ENCODE measurements at places on chromosomes 2 and 18.

DNA sequence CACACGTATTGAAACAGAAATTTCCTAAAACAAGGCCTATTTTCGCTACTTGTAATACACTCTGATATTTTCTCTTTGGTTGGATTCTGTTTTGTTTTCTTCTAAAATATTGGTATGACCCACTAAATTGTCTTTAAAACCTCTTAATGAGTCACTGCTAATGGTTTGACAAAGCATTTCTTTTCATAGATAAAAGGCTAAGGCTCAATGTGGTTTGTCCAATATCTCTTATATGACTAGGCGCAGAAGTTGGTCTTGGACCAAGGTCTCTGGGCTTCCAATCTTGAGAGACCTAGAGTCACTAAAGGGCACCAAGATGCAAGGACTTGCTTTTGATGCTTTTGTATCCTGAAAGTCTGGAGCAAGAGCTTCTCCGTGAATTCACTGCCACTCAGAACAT, 498.2 kb upstream of the TCF4 start:
- no peak for DNase-seq

GRCh38 chr2:11329776-11330175, 14.7 kb downstream of the ROCK2 start:
- no peak for DNase-seq

- no peak for DNase-seq
Measured at GRCh38 chr2:128091726-128092080, 703 bp downstream of the UGGT1 start.

DNA sequence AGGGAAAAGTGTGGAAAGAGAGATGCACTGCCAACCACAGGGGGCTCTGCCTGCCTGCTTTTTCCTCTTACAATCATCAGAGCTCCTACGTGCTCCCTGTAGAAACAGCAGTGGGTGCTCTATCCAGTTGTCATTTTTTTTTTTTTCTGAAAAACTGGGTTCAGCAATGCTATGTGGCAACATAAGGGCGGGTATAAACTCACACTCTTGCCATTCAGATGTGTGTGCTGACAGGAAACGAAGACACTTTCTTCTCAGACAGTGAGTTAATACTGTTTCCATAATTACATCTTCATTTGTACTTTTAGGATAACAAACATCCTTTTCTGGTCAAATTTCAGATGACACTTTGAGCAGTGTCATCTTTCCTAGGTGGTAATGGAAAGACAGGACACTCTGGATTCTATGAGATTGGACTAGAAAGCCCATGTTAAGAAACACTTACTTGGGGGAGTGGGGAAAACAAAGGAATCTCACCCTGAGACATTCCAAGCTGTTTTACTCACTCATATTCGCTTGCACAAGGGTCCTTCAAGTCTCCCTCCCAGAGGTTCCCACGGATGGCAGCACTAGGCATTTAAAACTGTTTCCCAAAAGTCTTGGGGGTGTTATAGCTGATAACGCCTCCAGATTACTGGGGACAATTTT, 41.3 kb downstream of the CCDC93 start:
- DNase-seq: no peak

DNA sequence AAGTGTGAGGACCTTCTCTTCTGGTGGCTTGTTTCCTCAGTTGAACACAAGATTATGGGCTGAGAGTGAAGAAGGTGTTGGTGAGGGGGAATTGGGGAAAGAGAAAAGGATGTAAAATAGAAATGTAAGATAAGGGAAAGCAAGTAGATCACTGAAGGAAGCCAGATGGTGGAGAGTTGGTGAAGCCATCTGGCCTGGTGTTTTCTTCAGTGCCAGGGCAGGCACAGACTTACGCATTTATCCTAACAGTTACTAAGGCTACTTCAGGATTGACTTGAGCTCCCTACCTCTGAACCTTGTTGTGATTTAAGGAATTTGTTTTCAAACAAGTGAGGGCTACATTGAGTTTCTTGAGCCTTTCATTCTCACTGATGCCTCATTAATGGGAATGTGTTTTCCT, 113.8 kb downstream of the GALNT1 start:
- no peak for DNase-seq

GRCh38 chr2:187215532-187216240, 232.4 kb downstream of the CALCRL start:
- DNase-seq: no peak

DNA sequence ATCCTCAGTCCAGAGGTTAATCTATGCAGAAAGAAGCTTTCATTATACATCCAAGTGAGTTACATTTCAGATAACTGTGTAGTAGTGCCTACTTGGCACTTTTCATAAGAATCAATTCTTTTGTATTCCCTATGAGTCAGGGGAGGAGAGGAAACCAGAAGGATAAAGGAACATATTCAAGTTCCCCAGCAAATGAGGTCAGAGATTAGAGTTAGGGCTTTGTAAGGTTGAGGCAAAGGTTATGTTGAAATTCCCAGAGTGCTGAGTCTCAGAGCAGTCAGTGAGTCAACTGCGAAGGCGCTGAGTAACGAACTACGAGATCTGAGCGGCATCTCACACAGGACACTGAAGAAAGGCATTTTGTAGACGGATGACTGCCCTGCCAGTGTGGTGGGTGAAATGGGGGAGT, 25.1 kb upstream of the ME2 start:
- DNase-seq: no peak

GRCh38 chr2:163621445-163622004, 114.3 kb downstream of the FIGN start:
- DNase-seq: no peak

DNA sequence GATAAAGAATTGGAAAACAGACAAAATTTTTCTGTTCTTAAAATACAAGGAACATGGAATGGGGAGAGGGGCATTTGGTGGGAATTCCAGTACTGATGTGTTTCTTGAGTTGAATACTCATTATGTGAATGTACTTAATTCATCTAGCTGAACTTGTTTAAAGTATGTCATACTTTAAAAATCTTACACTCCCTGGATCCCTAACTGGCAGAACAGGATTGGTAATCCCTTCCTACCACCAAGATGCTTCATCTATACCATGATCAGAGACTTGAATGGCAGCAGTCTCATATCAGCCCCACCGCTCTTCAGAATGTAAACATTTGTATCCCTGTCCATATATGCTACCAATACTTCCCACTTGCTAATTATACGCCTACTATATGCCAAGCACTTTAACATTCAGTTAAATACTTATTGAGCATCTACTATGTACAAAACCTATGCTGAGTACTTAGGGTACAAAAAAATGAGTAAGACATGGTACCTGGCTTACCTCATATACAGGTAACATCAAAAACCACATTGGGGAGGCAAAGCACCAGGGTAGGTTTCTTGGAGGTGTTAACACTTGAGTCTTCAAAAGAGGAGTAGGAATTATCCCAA, 5.3 kb downstream of the MEMO1 start:
- no peak for DNase-seq

- DNase-seq: no peak
Measured at GRCh38 chr2:28094739-28095138, 204.2 kb downstream of the BABAM2 start.

DNA sequence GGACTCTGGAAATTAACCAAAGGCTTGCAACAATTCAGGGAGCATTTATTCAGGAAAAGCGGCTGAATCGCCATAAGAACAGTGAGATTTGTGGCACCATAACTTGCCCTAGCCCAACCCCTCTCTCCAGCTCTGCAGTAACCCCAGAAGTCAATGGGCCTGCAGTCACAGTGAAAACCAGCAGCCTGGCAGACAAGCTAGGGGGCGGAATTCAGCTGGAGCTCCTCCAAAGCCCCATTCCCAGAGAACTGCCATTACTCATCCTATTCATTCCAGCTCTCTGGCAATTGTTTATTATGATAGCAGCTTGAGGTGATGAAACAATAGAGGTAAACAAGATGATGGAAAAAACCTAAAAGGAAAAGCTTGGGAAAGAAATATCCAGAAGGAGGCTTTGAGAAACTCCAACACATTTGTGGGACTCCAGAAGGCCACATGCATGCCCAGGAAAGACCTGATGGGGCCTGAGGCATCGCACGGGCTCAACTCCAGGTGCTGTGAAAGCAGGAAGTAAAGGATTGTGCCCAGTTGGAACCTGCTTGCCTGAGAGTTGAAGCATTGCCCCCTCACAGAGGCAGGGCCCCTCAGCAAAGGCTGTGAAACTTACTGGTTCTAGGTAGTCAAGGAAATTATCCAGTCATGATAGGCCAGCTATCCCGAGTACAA, 126.7 kb downstream of the TWIST2 start:
- no peak for DNase-seq

DNA sequence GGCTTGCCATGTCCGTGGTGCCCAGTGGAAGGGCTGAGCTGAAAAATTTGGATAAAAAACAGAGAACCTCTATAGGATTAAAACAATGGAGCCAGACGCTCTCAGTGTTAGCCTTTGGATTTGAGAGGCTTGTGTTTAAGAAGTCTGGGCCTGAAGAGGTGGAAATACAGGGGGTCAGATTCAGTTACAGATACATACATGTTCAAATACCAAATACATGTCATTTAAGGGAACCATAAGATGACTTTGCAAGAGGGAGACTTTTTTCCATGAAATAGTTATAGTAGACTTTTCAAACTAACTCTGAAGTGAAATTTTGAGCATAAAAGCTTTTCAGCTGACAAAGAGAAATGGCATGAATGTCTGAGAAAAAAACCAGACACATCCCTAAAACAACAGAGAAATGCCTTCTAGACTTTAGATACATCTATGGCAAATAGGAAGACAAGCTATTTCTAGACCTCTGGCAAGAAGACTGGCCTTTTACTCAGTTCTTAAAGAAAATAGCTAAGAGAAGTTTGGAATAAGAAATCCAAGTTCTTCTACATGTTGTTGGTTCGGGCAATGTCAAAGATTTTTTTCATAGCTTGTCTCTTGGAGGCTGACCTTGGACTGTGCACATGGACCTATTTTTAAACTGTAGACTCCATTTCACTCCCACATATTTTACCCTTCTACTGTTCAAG, 112.9 kb downstream of the LTBP1 start:
- DNase-seq: no peak

- DNase-seq: no peak
Measured at GRCh38 chr18:22045221-22045918, 124.0 kb upstream of the GATA6 start.

- DNase-seq: no peak
Measured at GRCh38 chr2:160165996-160166395, 34.1 kb downstream of the ITGB6 start.

GRCh38 chr2:120871016-120871635, 135.5 kb downstream of the GLI2 start:
- DNase-seq: no peak

DNA sequence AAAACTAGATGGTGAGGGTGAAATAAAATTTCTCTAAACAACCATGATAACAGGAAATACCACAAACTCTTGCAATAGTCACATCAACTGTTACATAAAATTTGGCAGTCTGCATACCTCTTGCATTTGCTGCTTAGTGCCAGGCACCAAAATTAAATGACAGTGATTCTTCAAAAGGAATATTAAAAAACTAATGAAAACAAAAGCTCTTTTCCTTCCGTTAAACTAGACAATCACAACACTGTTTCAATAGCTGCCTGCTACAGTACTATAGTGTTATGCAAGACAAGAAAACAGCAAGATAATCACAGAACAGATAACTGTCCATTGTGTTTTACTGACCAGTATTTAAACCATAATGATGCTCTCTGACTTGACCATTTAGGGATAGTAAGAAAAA, 239.0 kb upstream of the SMAD7 start:
- no peak for DNase-seq

DNA sequence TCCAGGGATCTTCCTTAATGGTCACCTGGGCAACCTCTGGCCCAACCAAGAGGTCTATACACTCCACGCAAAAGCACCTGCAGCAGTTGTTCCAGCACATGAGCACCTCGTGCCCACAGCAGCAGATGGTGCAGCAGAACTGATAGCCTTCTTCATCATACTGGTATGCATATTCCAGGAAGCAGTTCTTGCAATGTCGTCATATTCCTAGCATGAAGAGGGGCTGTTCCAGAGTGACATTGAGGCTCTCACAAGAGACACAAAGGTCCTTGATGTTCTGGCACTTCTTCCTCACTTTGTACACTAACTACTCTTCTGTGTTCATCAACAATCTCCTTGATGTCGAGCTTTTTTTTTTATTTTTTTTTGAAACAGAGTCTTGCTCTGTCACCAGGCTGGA, 386.2 kb downstream of the MEIS1 start:
- no peak for DNase-seq

GRCh38 chr2:127646487-127647241, 711 bp downstream of the GPR17 start:
- DNase-seq: no peak

DNA sequence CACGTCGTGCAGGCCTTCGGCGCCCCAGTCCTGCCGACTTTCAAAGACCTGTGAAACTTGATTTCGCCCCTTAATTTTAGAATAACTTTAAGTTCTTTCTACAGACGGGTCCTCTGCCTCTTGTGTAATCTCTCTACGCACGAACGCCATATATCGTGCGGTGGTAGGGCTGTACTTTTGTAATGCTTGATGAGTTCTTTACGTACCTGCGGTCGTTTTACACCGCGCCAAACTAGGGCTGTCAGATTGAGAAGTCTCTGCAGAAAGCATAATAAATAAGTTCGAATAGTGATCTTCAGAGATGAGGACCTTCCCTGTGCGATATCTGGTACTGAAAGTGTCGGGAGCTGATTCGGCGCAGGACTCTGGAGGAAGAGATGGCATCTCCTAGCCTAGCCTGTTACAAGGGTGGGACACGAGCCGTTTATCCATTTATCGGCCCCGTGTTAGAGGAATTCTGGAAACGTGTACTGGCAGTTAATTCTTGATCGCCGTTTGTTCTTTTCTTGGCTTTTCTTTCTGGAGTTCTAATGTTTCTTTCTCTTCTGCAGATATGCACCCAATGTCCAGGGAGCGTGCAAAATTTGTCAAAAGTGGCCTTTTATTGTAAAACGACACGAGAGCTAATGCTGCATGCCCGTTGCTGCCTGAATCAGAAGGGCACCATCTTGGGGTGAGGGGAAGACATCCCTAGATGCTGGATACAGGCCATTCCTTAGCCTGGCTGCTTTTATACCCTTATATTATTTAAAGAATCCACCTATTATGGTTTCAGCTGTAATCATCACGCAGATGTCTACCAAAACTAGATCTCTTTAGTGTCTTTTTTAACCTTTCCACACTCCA, 781 bp upstream of the SLC5A6 start:
- no peak for DNase-seq

- no peak for DNase-seq
Measured at GRCh38 chr18:14086458-14087231, 45.6 kb downstream of the ZNF519 start.

- DNase-seq: no peak
Measured at GRCh38 chr2:66698091-66698490, 263.2 kb downstream of the MEIS1 start.

DNA sequence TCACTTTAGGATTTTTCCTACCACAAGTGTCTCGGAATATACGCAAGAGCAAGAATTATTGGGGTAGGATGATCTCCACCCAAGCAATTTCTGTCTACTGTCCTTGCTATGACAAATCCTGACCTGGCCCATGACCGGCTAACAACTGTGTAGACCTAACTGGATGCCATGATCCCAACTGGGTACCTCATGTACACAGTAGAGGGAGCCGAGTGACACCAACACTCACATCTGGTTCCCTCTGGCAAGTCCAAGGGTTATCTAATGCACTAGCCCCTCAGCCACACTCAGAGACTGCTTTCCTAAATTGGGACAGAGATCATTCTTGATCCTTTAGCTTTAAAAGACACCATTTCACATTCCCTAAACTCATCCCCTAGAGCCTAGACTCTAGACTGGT, 60.7 kb upstream of the ZNF532 start:
- no peak for DNase-seq

GRCh38 chr2:137173463-137173862, 408.1 kb downstream of the THSD7B start:
- no peak for DNase-seq
